ENCODE measurements at places on chromosomes 12 and 14. TPM values are rescaled to one million over a fixed set of nuclear protein-coding genes. Genes with fewer than 3 reads are reported as not detected.

GRCh38 chr12:103832048-103832997, 8.7 kb downstream of the NT5DC3 start:
- H3K27me3 ChIP-seq = no peaks in the 10 kb centered on the region
- H3K27ac ChIP-seq = no peak overlapping the region
- H3K4me3 ChIP-seq = no peak overlapping the region
- no peak for DNase-seq

DNA sequence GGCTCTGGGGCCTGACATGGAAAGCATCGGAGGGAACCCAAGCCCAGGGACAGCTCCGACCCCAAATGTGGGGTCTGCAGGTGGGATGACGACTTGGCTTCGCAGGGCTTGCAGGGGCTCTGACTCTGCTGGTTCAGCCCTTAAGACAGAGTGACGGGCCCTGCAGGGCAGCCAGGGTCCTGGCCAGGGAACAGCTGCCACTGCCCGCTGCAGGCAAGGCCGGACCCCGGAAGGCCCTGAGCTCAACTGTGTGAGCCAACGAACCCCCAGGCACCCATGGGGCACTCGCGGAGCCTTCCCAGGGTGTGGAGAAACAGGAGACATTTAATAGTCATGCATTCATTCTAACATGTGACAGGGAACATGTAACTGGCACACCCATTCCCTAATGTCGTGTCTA, 120.7 kb downstream of the PIWIL1 start:
- no peaks in the 10 kb centered on the region for H3K27me3 ChIP-seq
- H3K36me3 ChIP-seq = no peaks in the 10 kb centered on the region
- H3K4me1 ChIP-seq = peaks cover 4% of the 10 kb centered on the region

GRCh38 chr12:62250671-62251608, 9.3 kb upstream of the USP15 start:
- H3K27ac ChIP-seq = peak overlapping the region; percentile 12
- no peaks in the 10 kb centered on the region for H3K27me3 ChIP-seq
- no peak overlapping the region for H3K4me3 ChIP-seq
- peaks cover 5% of the 10 kb centered on the region for H3K4me1 ChIP-seq

DNA sequence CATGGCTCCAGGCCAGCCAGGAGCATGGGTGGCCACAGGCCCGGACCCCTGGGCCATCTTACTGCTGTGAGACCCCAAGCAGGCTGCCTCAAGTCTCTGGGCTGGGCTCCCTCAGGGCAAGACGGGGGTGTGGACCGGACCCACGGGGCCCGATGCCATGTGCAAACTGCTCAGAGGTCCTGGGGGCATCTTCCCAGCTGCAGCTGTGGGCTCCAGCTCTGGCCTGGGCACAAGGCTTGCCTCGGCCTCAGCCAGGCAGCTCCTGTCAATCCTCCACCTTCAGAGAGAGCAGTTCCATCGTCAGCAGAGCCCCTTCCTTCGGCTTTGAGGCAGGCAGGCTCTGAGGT, 12.4 kb upstream of the GPR132 start:
- no peak for DNase-seq
- H3K4me1 ChIP-seq = peaks cover 24% of the 10 kb centered on the region
- no peak overlapping the region for H3K4me3 ChIP-seq
- no peaks in the 10 kb centered on the region for H3K36me3 ChIP-seq
- no peaks in the 10 kb centered on the region for H3K27me3 ChIP-seq
- H3K27ac ChIP-seq = no peak overlapping the region

DNA sequence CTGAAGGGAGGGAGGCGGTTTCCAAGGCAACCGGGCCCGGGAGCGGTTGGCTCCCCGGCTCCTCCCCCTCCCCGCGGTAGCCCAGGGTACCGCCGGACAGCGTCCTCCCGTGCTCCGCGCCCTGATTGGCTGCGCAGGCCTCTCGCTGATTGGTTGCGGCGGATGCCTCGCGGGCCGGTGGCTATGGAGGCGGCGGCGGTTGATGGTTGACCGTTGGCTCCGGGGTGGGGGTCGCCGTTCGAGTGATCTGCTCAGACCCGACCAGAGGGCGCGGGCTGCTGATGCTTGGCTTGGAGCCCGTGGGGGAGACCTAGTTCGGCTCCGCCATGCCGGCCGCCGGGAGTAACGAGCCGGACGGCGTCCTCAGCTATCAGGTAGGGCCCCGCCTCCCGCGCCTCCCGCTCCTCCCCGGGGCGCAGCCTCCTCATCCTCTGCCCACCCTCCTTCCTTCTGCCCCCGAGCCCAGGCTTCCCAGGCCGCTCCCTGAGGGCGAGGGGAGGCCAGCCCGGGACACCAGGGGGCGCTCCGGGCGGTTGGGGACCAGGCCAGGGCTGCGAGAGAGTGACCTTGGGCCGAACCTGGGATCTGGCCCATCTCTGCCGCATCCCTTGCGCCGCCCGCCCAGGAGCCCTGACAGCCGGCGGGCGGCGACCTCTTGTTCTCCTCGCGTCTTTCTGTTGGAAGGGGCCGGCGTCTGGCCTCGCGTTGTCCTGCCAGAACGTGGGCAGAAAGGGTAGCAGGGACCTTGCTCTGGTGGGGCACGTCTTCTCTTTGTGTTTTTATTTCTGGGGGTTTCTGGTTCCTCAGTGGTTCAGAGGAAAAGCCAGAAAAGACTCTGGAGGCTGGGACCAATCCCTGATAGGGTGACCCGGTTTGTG, at the start of gene SLC4A8:
Gene SLC4A8, plus strand, starts transcription at position 170 of the 878 bp plus-strand sequence. Its CDS starts 157 bp downstream, at position 327.
- peak within 1 kb of the TSS; percentile 57 for H3K4me3 ChIP-seq
- no peaks in the 10 kb centered on the region for H3K27me3 ChIP-seq
- peaks cover 8% of the 10 kb centered on the region for H3K4me1 ChIP-seq
- no peaks in the 10 kb centered on the region for H3K36me3 ChIP-seq

DNA sequence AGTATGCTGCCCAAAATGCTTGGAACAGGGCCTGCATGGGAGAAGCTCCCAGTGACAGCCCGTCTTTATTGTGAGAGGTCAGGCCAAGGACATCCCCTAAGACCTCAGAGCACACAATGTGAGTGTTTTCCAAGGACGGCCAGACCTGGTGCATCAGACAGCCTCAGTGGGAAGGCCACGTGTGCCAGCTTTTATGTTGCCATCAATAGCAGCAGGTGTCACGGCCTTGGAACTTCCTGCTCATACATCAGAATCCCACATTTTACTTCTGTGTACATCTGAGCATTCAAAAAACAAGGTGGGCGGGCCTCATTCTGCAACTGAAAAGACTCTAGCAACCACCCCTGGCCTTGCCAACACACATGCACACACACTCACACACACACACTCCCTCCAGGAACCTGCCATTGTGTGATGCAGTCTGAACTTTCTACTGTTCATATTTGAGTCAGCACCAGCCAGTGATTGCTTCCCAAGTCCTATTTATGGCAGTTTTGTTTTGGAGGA, 753.1 kb upstream of the TBX3 start:
- H3K36me3 ChIP-seq = no peaks in the 10 kb centered on the region
- no peak for DNase-seq

DNA sequence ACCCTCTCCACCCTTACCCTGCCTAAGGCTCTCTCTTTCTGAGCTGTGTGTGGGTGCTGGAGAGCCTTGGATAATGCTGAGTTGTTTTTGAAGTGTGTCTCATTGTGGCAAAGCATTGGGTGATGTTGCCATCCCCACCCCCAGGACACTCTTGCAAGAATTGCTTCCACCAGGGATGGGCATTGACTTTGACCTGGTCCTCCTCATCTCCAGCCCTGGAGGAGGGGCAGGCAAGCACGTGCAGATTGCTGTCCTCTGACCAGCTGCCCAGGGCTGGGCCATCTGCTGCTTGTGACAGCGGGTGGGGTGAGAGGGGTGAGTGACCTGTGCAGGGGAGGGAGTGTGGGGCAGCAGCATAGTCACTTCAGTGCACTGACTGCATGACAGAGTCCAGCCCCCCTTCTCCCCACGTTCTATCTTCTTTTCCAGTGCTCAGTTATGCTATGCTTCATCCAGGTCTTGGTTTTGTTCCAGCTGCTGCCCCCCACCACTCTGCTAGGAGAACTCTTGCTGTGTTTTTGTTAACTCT, 26.2 kb downstream of the SUSD6 start:
- peaks cover 6% of the 10 kb centered on the region for H3K36me3 ChIP-seq
- no peaks in the 10 kb centered on the region for H3K27me3 ChIP-seq
- H3K4me1 ChIP-seq = peaks cover 59% of the 10 kb centered on the region

GRCh38 chr12:3098436-3098835, 21.3 kb downstream of the TSPAN9 start:
- no peak overlapping the region for H3K27ac ChIP-seq
- H3K27me3 ChIP-seq = no peaks in the 10 kb centered on the region
- H3K4me1 ChIP-seq = peaks cover 5% of the 10 kb centered on the region
- H3K4me3 ChIP-seq = no peak overlapping the region
- DNase-seq = no peak
- no peaks in the 10 kb centered on the region for H3K36me3 ChIP-seq

DNA sequence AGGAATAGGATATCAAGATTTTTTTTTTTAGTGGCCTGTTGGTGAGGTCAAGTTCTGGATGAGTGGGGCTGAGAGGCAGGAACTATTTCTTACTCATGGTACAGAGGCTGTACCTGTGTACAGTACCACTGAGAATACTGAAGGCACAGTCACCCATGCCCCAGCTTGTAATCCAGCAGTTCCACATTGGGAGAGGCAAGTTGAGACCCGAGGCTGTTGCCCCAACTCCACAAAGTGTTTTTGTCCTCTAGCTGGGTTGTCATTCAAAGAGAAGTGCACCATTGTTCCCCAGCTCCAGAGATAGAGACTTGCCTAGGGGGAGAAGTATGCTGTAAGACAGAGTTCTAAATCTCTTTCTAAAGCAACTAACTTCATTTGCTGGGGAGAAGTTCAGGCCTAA, 38.7 kb downstream of the ARID2 start:
- H3K36me3 ChIP-seq = peaks cover 5% of the 10 kb centered on the region
- H3K27ac ChIP-seq = no peak overlapping the region
- DNase-seq = no peak
- no peaks in the 10 kb centered on the region for H3K4me1 ChIP-seq
- H3K4me3 ChIP-seq = no peak overlapping the region

DNA sequence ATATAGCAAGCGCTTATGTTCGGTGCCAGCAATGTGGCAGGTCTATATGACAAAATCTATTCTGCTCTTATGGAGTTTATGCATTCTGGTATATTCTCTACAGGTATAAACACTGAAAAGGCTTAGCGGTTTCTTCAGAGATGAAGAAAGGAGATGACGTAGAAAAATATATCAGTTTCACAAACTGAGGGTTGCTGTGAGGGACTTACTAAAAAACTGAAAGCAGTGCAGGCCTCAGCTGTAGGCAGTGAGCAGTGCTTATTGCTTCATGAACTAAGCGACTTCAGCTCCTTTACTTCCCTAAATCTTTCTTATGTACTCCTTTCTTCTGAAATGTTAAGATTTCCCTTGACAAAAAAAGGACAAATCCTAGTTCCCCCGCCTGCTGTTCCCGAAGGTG, 4.5 kb downstream of the DDX47 start:
- H3K4me3 ChIP-seq = no peak overlapping the region
- peaks cover 9% of the 10 kb centered on the region for H3K36me3 ChIP-seq
- peaks cover 6% of the 10 kb centered on the region for H3K4me1 ChIP-seq
- DNase-seq = no peak
- H3K27me3 ChIP-seq = no peaks in the 10 kb centered on the region
- no peak overlapping the region for H3K27ac ChIP-seq

- H3K27me3 ChIP-seq = no peaks in the 10 kb centered on the region
- H3K4me3 ChIP-seq = no peak overlapping the region
- no peak for DNase-seq
- H3K4me1 ChIP-seq = no peaks in the 10 kb centered on the region
These were observed 15.9 kb upstream of the DHRS2 start for GRCh38 chr14:23620177-23620702.

The FSCB gene
- total RNA-seq = not detected

The P2RX2 gene
- total RNA-seq = 0.15 TPM

The GPR162 gene
- total RNA-seq = 10.0 TPM

DNA sequence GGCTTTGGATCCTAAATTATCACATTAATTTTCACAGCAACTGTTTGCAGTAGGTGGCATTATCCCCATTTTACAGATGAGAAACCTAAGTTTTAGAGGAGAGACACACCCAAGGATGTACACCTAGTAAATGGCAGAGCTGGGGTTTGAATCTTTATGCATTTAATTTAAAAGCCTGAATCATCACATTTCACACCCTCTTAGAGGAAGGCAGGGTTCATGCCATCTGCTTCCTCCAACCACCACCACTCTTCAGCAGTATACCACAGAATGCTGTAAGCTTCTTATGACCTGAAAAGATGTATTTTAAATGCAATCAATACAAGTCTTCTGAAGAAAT, 90.3 kb downstream of the CRADD start:
- H3K4me3 ChIP-seq = no peak overlapping the region
- H3K27me3 ChIP-seq = no peaks in the 10 kb centered on the region
- no peak overlapping the region for H3K27ac ChIP-seq
- no peaks in the 10 kb centered on the region for H3K36me3 ChIP-seq
- H3K4me1 ChIP-seq = peaks cover 12% of the 10 kb centered on the region

DNA sequence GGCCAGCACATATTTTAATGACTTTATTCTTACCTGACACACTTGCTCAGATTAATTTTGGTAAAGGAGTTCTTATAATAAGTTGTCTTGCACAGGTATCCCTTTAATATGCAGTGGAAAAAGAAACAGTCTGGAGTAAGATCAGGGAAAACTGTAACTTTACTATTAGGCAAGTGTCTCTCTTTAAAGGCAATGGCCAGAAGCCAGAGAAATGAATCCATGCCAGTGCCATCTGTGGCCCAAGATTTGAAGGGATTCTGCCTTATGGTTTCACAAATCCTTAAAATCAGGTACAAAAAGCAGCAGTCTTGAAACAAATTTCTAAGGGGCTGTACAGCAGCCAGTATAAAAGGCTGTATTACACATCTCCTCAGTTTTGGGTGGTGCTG, 22.4 kb downstream of the NFYB start:
- no peaks in the 10 kb centered on the region for H3K4me1 ChIP-seq
- no peak overlapping the region for H3K4me3 ChIP-seq

GRCh38 chr14:33563191-33563900, 387.5 kb downstream of the EGLN3 start:
- no peak overlapping the region for H3K4me3 ChIP-seq
- peaks cover 2% of the 10 kb centered on the region for H3K4me1 ChIP-seq
- H3K27ac ChIP-seq = no peak overlapping the region
- H3K27me3 ChIP-seq = no peaks in the 10 kb centered on the region

The GARIN6 gene
- total RNA-seq = not detected

The ZNF385A gene
- 7.2 TPM for total RNA-seq

The RNASE1 gene
- 5.7 TPM for total RNA-seq

DNA sequence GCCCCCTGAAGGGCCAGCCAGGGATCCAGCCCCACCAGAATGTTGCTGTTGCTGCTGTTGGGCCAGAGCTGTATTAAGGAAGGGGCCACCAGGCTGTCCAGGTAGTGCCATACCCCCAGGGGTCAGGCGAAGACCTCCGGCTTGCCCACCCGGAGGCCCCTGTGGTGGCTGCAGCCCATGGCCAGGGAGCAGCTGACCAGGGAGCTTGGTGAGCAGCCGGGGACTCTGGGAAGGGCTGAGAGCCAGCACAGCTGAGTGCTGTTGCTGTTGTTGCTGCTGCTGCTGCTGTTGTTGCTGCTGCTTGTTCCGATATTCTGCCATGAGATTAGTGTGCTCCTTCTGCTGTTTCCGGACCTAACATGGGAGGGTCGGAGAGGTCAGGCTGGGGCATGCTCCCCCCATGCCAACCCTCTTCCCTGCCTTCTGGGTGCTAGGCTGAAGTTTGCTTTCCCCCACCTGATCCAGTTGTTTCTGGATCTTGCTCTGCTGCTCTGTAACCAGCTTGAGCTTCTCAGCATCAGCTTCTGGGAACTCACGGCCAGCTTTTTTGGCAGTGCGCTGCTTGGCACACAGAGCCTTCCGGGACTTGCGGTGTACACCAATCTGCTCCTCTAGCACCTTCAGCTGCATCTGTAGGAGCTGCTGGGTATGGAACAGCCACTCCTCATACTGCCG, 15.2 kb upstream of the PRKAG1 start:
- no peak overlapping the region for H3K27ac ChIP-seq
- H3K4me1 ChIP-seq = no peaks in the 10 kb centered on the region
- no peaks in the 10 kb centered on the region for H3K27me3 ChIP-seq

The PPP4R4 gene
- total RNA-seq = 25.5 TPM
